ENCODE measurements at places on chromosomes 1 and 21. TPM values are rescaled to one million over a fixed set of nuclear protein-coding genes. Genes with fewer than 3 reads are reported as not detected.

Gene DCDC2B
- total RNA-seq = not detected

Gene NBPF26
- total RNA-seq = 10.6 TPM

Gene GFI1
- total RNA-seq = 0.15 TPM

Gene FAM163A
- under 0.01 TPM for total RNA-seq

Gene ADGRL2
- total RNA-seq = 50.0 TPM

Gene PDC
- not detected for total RNA-seq

Gene MRTO4
- total RNA-seq = 45.6 TPM

Gene ADAMTS4
- total RNA-seq = 16.0 TPM

Gene RIIAD1
- total RNA-seq = not detected

Gene CNTN2
- total RNA-seq = not detected

Gene FAM76A
- total RNA-seq = 15.2 TPM

Gene C1orf94
- not detected for total RNA-seq

Gene DOP1B
- 6.1 TPM for total RNA-seq

Gene PTPN22
- total RNA-seq = 5.2 TPM

All from epithelial cell of umbilical artery (primary cell).